ENCODE measurements at places on chromosomes 5 and 9.
A peak's percentile ranks its signal among the peaks of the same experiment; 100 is the strongest.

DNA sequence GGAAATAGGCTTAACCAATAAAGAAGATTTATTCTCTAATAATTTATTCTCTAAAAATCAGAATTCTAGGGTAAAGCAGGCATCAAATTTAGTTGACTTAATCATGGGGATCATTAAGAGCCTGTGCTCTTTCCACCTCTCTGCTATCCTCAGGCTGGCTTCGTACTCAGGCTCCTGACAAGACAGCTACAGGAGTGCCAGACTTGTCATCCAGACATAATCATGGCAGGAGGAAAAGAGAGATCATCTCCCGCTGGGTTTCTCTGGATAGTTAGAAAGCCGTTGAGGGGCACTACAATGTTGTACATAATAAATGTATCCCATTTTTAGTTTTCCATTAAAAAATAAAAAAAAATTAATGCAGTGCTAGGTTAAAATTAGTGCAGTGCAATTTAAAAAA lies 171.9 kb downstream of the SEC61B start:
- no peak for DNase-seq

DNA sequence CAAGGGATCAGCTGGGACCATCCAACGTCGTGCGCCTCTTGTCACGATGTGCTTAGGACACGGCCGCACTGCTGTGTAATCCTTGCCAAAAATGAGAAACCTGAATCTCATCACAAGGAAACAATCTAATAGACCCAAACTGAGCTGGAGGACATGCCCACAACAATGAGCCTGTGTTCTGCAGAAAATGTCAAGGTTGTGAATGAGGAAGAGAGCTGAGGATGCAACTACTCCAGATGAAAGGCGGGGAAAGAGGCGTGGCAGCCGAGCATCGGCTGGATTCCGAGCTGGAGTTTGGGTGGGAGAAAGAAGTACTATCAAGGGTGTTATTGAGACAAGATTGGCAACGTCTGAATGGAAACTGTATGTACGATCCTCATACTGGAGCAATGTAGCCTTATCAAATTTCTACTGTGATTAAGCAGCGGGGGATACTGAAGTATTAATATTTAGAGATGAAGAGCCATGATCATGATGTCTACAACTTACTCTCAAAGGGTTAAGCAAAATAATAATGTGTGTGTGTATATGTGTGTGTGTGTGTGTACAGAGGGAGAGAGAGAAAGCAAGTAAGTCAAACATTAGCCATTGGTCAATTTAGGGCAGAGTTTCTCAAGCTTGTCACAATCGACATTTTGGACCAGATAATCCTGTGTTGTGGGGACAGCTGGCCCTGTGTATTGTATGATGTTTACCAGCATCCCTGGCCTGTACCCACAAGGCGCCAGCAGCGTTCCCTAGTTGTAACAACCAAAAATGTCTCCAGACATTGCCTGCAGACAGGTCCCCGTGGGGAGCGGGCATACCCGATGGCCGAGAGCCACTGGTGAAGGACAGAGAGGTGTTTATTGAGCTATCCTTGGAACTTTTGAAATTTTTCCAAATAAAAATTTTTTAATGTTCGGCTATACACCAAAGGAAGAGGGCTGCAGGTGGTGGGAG lies 46.5 kb downstream of the DUSP1 start:
- DNase-seq: no peak

GRCh38 chr9:128898845-128899565 lies 17.1 kb downstream of the LRRC8A start:
- peak; percentile 77 for DNase-seq

DNA sequence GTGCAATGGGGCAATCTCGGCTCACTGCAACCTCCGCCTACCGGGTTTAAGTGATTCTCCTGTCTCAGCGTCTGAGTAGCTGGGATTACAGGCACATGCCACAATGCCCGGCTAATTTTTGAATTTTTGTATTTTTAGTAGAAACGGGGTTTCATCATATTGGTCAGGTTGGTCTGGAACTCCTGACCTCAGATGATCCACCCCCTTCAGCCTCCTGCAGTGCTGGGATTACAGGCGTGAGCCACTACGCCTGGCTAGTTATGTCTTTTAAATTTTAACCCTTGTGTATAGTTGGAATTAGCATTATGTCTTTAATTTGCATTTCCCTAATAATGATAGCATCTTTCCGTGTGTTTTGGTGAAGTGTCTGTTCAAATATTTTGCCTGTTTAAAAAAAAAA lies 11.5 kb downstream of the GPBP1 start:
- DNase-seq: no peak

DNA sequence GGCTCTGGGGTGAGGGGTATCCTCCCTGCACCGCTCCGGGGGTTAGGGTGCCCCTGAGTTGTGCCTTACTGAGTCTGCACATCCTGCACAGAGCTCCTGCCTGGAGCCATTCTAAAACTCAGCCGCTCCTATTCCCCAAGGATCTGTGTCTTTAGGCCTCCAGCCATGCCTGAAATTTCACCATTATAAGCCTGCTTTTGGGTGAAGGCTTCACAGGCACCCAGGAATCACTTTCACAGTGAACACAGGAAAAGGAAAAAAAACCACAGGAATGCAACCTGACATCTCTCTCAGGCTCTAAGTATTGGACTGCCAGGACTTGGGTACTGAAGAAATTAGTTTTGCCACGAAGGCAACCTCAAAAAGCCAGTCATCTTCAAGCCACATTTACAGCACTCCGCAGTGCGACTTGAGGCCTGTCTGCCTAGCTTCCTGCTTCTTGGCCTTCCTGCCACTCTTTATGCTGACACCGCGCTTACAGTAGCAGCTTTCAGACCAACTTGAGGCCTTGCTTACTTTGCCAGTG lies 30.9 kb downstream of the GALNT10 start:
- DNase-seq: peak; percentile 32

GRCh38 chr9:61669352-61669751 lies 479.5 kb downstream of the SPATA31A7 start:
- no peak for DNase-seq

GRCh38 chr9:7639471-7639870 lies 160.1 kb downstream of the DMAC1 start:
- DNase-seq: no peak

DNA sequence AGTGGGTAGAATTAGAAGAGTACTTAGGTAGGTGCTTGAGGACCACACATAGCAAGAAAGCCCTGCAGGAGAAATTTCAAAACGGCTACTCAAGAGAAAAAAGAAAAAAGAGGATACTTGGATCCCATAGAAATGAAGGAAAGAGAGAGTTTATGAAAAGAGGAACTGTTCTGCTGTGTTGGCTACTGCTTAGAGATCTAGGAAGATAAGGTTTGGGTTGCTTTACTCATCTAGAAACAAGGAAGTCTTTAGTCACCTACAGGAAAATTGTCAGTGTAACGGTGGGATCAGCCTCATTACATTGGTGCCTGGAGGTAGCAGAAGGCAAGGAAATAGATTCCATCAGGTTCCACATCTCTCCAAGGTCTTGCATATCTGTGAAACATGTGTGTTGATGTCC lies 14.8 kb upstream of the C5orf46 start:
- DNase-seq: no peak

DNA sequence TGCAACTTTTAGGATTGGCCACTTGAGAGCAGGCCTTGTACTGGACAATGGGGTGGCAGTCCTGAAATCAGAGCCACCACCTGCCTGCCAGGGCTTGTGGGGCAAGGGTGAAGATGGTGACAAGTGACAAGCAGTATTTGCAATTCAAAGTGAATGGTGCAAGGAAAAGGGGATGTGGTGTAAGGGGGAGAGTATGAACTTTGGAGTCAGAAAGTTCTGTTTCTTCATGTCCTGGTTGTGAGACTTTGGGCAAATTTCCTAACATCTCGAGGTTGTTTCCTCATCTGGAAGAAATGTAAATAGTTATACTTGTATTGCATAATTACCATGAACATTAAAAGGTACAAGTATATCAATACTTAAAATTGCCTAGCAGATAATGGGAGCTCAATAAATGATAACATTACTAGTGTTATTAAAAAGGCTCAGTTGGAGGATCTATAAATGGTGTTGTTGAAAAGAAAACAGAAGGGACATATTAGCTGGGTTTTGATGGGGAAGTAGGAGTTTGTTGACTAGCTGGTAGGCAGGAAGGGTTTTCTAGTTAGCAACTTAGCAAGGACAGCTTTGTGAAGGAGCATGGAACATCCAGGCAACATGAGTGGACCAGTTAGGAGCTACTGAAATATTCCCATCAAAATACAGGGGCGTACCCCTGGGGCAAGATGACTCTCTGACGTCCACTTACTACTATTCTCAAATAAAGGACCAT lies 21.3 kb upstream of the MEGF9 start:
- DNase-seq: no peak

DNA sequence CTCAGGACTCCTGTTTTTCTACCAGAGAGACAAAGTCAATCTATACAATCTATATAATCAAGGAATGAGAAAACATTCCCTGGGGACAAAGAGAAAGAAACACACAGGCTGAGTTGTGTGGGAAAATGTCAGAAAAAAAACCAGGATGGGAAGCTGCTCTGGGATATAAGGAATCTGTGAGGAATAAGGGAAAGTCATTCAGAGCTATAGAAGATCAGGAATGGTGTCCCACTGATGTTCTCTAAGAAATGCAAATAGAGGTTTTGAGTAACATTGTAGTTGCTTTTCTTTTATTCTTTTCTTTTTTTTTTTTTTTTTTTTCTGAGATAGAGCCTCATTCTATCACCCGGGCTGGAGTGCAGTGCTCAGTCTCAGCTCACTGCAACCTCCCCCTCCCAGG lies 605.9 kb upstream of the KLF4 start:
- DNase-seq: no peak

- DNase-seq: no peak
Observed at GRCh38 chr9:133080161-133080560, 18.4 kb downstream of the CEL start.

DNA sequence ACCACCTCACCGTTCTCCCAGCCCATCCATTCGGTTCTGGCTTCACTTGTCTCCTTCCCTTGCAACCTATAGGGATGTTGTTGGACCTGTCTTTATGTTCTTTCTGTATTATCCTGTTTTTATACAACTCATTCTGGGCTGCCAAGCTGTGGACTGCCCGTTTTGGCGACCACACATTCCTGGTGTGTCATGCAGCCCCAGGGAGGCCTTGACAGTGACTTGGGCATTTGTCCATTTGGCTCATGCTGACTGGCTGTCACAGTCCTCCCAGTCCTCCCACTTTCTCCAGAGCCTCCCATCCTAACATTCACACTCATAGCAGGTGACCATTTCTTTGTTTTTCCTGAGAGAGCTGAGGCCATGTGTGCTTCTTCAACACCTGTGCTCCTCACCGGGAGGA lies 136.4 kb downstream of the SLF1 start:
- no peak for DNase-seq

DNA sequence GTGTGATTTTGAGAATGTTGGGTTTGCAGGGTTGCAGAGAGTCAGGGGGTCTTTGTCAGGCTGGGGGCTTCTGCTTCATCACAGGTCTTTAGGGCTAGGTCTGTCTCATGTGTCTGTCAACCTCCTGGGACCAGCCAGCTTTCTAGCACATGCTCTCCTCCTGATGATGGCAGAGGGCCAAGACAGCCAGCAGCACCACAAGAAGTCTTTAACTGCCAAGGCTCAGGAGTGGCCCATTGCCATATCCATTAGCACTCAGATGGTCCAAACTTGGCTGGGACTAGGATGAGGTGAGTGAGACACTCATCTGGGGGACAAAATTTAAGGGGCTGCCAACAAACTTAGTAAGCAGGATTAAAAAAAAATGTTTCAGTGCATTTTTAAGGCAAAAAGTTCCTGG lies 384.2 kb upstream of the CDH10 start:
- DNase-seq: no peak

DNA sequence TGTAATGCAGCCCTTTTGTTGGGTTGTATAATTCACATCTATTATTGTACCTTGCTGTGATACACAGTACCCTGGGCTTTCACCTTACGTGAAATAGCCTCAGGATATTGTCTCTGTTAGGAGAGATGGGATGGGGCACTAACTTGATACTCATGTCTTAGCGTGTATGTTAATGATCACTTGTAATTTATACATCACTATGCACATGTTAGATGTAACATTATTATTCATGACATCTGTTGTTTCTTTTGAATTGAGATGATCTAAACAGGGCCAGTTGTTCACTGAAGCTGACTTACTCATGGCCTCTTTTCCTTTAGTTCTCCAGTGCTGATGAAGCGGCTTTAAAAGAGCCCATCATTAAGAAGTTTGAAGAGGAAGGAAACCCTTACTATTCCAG lies 65.2 kb downstream of the MCCC2 start:
- no peak for DNase-seq

GRCh38 chr9:107118863-107119624 lies 164.0 kb upstream of the RAD23B start:
- DNase-seq: no peak

GRCh38 chr5:31415009-31415923 lies 116.6 kb downstream of the DROSHA start:
- DNase-seq: no peak

- no peak for DNase-seq
Observed at GRCh38 chr5:130514984-130515690, 610.9 kb downstream of the CHSY3 start.

- DNase-seq: no peak
Observed at GRCh38 chr9:6247266-6247665, 31.7 kb downstream of the IL33 start.

DNA sequence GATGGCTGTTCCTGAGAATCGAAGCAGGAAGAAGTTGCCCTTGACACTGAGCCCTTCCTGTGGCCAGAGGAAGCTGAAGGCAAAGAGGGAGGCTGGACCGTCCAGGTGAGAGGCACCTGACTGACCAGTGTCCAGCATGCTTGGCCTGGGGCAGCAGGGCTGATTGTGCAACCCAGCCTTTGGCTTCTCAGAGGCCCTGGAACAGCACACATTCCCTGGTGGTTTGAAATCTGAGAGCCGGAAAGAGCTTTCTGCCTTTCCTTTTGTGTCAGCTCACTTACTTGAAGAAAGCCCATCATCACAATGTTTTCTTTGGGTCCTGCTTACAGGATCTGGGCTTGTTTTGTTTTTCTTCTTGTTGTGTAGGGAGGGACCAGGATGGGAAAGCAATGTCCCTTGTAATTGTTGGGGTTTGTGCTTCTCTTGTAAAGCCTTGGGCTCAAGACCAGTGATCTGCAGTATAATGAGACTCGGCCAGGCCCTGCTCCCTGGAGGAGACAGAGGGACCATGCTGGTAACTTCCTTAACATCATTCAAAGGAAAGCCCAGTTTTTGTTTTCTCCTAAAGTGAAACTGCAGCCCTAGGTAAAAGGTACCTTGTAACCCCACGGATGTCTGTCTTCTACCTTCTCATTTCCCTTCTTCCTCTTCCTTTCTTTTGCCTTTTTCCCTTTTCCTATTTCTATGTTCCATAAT lies 213.7 kb downstream of the NXNL2 start:
- DNase-seq: peak; percentile 65

DNA sequence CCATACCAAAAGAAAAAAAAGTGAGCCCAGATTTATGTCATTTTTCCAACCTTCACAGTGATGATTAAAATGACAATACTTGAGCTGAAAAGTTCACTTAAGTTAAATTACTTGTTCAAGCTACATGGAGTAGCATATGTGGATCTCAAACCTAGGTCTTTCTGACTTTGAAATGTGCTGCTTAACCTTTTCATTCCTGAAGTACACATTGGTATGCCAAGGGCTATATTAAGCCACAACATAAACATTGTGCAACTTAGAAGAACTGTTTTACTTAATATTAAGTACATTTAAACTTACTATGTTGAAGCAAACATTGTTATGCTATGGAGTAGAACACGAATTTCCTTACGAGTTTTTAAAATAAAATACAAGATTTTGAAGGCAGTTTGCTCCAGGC lies 105.0 kb downstream of the GIN1 start:
- DNase-seq: no peak

GRCh38 chr9:121009650-121010049 lies 40.4 kb downstream of the C5 start:
- no peak for DNase-seq

GRCh38 chr9:35226651-35227050 lies 64.8 kb downstream of the UNC13B start:
- DNase-seq: no peak
